Fibroblast of the conjunctiva (primary cell): ENCODE measurements at places on chromosomes 1 and 21.
A peak's percentile ranks its signal among the peaks of the same experiment; 100 is the strongest.

DNA sequence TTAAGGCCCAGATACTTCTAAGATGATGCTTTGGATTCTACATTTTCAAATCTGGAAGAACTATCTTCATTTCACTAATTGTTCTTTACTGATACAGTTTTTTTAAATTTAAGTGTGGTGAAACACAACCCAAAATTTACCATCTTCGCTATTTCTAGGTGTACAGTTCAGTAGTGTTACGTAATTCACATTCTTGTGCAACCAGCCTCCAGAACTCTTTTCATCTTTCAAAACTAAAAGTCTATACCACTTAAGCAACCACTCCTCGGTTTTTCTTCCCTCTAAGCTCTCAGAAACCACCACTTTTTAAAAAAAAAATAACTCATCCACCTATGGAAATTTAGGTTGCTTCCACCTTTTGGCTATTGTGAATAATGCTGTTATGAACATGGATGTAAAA, 220.7 kb downstream of the PDE4B start:
- no peak for DNase-seq

GRCh38 chr1:195733826-195734225, 874.4 kb downstream of the KCNT2 start:
- no peak for DNase-seq

DNA sequence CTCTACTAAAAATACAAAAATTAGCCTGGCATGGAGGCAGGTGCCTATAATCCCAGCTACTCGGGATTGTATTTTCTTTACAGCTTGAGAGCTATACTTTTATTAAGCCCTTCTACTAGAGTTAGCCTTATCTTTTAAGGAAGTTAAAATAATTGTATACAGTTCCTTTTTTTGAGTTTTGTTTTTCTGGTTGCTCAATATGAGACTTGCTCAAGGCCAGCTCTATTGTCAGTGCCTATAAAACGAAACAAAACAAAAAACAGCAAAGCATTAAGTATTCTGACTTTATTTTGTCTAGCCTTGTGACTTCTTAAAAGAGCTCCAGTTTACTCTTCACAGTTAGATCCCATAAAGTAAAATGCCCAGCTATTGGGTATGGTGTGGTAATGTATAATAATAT, 17.2 kb downstream of the PKN2 start:
- no peak for DNase-seq

- no peak for DNase-seq
Measured at GRCh38 chr21:43982489-43983078, 29.5 kb upstream of the TRAPPC10 start.

- DNase-seq = peak; percentile 72
Measured at GRCh38 chr1:35718492-35719336, at the start of gene C1orf216. Gene C1orf216 (minus strand): TSS chr1:35718884. CDS start chr1:35716321, 2,563 bp downstream.

DNA sequence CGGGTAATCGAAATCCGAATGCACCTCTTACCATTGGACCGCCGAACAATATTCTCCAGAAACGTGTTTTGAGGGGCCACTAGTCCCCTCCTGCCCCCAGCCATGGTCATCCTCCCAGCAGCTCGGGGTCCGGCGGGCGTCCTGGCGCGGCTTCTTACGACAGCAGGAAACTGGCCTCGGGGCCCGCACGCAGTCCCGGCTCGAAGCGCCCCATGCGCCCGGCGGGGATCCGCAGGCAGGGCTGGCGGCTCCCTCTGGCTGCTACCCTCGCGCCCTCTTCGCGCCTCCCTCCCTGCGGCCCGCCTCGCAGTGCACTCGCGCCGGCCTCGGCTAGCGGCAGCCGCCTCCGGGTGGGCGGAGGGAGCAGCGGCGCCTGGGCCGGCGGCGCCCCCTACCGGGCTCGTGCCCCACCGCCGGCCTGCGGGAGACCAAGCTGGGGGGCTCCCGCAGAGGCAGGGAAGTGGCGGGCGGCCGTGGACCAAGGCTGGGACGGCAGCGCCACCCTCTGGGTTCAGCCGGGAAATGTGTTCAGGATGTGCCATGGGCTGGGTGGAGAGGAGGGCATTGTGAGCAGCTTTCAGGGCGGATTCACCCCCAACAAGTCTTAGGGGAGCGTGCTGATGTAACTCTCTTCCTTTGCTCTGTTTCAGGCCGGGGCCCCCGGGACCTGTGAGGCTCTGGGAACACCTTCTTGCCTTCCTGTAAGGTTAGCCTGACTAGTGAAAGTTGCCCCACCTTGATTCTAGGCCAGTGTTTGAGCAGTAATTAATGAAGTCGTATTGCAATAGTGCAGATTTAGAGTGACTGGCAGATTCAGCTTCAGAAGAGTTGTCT, at the start of gene KCNH1:
KCNH1 (minus strand) TSS at position 313 of the 834 bp plus-strand sequence; CDS start at position 110, 203 bp downstream.
- peak; percentile 35 for DNase-seq

DNA sequence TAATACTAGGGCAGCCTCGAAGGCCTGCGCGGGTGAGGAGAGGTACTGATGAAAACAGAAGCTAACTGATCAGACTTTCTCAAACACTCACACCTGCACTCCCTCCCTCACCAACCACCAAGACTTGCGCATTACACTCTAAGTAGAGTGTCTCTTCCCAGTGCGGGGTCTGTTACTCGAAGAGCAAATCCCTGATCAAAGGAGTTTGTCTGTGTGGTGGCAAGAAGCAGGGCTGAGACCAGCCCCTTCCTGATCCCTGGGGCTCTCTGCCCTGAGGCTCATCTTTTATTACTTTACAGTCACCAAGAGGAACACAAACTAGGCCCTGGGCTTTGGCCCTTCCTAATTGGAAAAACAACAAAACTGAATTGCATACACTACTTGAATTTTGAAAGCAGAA, 19.5 kb upstream of the TSNAX start:
- no peak for DNase-seq

- no peak for DNase-seq
Measured at GRCh38 chr1:229203030-229203751, 67.7 kb upstream of the RAB4A start.

DNA sequence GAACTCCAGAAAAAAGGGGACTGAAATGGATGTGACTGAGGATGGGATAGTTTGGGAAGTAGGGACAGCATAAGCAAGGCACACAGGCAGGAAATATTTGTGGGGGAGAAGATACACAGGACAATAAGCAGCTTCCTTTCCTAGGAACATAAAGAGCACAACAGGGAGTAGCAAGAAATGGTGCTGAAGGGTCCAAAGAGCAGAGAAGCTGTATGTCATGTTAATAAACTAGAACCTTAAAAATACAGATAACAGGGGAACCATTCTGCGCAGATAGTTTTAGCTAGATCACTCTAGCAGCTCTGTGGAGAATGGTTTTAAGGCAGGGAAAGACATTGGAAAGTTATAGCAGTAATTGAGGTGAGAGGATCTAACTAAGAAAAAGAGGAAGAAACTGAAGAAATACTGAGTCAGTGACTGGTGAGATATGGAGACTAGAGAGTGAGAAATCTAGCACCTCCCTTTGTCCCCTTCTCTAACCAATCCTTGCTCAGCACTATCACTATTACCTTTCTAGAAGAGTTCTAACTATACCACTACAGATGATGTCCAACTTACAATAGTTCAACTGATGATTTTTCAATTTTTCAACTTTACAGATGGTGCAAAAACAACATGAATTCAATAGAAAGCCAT, 95.0 kb downstream of the CDC42BPA start:
- no peak for DNase-seq

DNA sequence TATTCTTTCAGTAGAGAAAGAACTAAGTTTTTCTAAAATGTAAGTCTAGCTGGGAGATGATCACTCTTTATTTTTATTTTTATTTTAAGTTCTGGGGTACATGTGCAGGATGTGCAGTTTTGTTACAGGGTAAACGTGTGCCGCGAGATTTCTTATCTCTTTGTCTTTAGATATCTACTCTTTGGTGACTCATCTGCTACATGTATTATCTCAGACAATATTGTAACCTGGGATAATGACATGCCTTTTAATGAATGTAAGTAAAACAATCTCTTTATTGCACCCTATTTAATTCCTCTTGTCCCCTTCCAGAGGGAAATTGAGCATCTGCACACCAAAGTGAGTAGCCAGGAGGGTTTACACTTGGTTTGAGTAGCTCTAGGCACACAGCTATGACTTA, 9.4 kb downstream of the CR2 start:
- no peak for DNase-seq

- DNase-seq = no peak
Measured at GRCh38 chr1:38038861-38039260, 7.7 kb downstream of the POU3F1 start.

DNA sequence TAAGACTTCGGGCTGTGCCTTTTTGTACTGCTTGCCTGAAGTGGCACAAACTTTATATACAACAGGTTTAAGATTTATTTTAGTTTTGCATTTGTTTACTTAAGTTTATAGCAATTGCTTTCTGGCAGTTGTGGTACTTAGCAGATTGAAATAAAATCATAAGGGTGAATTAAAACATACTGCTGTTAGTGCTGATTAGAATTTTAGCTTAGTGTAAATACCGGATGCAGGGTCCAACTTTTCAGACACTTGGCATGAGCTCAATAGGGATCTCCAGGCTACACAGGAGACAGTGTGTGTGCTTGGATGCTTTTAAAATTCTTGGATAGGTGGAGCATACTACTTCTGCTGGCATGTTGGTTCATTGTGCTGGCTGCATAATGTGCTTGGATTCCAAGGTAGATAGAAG, 159.6 kb downstream of the NFIA start:
- no peak for DNase-seq

DNA sequence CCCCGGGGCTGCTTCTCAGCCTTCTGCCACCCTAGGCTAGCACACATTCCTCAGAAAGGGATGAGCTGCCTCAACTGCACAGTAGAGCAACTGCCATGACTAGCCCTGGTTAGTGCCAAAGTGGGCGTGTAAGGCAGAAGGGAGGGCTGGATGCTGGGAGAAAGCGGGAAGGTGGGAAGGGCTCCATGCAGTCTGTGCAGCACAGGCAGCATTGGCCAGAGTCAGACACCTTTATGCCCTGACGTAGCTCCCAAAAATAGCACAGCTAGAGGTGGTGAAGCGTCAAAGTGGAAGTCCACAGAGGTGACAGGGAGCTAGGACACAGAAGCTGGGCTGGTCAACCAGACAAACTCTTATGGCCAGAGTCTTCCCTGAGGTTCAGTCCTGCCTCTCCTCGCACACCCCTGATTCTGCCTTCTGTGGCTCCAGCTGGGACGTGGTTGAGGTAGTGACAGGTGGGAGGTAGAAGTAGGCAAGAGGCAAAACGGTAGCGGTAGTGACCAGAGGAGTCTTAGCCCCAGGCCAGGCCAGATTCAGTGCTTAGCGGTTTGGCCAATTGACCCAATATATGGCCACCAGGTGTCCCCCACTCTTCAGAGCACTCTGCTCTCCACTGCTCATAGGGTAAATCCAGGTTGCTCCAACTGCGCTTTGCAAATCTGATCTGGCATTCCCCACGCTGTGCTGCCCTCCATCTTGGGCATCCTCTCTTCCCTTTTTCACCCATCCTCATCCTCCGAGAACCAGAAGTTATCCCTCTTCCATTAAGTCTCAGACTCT, 45.6 kb downstream of the DDX20 start:
- DNase-seq = no peak

- no peak for DNase-seq
Measured at GRCh38 chr21:34935898-34936297, 113.2 kb downstream of the RUNX1 start.

- no peak for DNase-seq
Measured at GRCh38 chr1:77876884-77877283, 11.5 kb upstream of the NEXN start.

GRCh38 chr1:96360036-96360795, 361.4 kb upstream of the PTBP2 start:
- DNase-seq = peak; percentile 33

DNA sequence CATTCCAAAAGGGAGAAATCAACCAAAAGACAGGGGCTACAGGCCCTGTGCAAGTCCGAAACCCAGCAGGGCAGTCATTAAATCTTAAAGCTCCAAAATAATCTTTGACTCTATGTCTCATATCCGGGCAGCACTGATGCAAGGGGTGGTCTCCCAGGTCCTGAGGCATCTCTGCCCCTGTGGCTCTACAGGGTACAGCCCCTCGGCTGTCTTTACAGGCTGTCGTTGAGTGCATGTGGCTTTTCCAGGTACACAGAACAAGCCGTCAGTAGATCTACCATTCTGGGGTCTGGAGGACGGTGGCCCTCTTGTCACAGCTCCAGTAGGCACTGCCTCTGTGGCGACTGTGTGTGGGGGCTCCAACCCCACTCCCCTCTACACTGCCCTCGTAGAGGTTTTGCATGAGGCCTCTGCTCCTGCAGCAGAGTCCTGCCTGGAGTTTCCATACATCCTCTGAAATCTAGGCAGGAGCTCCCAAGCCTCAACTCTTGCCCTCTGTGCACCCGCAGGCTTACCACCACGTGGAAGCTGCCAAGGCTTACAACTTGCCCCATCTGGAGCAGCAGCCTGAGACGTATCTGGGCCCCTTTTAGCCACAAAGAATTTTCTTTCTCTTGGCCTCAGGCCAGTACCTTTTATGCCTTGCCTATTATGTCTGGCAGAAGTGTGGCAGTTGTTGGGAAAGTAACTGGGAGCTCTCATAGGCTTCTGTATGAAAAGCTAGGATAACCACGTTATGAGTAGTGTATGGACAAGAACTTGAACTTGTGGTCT, 52.5 kb downstream of the POU2F1 start:
- DNase-seq = peak; percentile 16

GRCh38 chr1:219347921-219348391, 174.3 kb downstream of the LYPLAL1 start:
- DNase-seq = peak; percentile 8

DNA sequence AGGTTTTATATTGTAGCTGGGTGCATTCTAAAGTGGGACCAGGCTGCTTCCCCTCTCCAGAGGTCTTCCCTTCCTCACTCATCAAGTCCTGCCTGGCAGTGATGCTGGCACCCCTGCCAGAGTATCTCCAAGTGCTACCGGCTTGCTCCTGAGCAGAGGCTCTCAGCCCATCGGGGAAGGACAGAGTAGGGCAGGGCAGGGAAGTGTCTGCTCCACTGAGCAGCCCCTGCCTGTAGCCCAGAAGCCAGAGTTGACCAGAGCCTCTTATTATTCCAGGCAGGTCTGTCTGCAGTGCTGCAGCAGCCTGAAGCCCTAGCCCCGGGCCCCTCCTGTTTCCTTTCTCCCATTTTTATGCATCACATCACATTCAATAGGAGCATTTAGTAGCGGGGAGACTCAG, 51.1 kb downstream of the ATP2B4 start:
- no peak for DNase-seq

DNA sequence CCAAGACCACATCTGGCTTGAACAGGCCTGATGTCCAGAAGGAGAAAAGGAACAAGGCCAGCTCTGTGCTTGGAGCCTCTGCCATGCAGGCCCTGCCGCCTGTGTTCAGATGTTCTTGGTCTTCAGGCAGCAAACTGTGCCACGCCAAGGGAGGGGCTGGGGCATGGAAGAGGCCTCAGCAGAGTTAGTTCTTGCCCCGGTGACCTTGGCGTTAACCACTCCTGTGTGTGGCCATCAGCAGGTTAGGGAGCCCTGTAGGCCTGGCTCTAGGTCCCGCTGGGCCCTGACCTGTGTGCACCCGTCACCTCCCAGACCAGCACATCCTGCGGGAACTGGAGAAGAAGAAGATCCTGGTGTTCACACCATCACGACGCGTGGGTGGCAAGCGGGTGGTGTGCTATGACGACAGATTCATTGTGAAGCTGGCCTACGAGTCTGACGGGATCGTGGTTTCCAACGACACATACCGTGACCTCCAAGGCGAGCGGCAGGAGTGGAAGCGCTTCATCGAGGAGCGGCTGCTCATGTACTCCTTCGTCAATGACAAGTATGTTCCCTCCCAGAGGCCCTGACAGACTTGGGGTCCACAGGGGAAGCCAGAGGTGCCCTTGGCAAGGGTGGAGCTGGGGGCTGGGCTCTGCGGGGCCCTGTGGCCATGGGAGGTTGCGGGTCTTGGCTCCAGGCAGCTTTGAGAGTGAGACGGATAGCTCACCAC, 7.1 kb downstream of the ZC3H12A start:
- no peak for DNase-seq

- no peak for DNase-seq
Measured at GRCh38 chr1:95068956-95069709, 3.6 kb downstream of the ALG14 start.
